Lung (tissue), 17 donors: ENCODE measurements at places on chromosomes 2 and 18.
A peak's percentile ranks its signal among the peaks of the same experiment; 100 is the strongest.

DNA sequence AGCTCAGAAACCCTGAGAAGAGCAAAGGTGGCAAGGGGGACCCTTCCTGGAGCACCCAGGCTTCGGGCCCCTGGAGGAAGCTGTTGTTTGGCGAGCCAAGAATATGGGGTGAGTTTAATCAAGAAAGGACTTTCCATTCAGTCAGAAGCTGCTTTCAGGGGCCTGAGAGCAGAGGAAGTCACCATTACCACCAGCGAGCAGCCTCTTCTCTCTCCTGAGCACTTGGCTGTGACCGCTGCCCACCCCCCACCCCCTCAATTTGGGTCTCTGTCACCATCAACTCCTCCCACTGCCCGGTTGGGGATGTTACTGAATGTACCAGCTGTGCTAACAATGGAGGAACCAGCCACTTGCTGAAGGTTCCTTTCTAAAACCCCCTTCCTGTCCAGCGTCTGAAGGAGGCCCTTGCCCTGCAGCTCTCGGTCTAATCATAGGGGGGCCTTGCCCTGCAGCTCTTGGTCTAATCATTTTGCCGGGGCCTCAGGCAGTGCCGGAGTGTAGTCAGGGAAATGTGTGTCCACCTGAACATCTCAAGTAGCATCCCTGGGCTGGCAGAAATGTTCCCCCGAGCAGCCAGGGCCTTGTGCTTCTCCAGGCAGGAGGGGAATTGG lies 943 bp downstream of the INPP5D start:
- no peak for DNase-seq

DNA sequence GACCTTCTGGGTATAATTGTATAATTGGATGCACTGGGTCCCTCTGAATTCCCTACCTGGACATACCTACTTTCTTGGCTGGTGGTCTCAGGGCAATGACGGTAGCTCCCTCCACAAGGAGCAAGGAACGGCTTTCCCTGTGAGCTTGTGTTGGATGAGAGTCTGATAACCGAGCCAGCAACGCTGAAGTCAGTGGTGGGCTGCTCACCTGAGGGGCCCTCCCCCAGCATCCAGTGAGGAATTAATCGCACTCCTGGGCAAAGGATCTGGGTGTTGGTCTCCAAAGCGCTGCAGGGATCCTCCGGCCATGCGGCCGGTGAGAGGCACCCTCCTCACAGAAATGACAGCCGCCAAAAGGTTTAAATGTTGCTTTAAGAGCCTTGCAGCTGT lies 47.1 kb downstream of the LONRF2 start:
- no peak for DNase-seq

DNA sequence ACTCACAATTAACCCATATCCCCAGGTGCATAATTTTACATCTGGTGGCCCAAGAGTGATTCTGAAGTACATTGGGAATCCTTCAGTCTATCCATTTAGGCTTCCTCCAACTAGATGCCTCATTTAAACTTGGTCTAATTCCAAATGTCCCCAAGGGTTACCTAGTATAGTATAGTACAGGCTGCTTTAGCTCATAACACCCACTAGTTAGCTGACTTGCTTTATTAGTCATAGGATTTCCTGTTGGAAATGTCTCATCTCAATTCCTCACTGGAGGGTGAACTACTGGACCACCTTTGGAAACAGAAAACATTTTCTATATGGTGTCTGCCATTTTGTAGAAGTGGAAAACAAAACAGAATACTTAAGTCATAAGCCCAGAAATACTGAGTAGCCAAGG lies 202.5 kb upstream of the SESTD1 start:
- no peak for DNase-seq

DNA sequence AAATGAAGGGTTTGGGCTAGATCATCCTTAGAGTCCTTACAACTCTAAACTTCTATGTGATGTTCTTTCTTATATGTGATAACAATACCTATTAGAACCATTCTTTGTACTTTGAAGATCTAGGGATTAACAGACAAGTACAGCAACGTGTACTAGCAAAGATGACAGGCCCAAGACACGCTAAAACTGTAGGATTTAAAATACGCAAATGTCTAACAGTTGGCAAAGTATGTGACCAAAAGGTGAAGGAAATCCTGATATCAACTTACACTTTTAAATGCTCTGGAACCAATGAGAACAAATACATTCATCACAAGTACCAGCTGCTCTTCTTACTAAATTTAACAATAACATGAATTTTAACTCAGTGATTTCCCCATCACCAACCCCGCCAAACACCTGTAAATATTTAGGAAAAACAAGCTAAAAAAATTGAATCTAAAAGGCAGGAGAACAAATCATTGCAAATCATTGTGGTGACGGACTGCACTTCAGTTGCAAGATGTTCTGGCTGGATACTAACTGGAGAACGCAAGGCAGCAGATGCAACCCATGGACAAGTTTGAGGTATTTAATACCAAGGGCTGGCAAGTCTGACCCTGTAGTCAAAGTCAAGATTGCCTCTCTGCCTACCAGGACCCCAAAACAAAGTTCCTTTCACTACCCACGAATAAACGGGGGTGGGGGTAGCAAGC lies 1.4 kb downstream of the ANKRD44 start:
- peak; percentile 42 for DNase-seq

DNA sequence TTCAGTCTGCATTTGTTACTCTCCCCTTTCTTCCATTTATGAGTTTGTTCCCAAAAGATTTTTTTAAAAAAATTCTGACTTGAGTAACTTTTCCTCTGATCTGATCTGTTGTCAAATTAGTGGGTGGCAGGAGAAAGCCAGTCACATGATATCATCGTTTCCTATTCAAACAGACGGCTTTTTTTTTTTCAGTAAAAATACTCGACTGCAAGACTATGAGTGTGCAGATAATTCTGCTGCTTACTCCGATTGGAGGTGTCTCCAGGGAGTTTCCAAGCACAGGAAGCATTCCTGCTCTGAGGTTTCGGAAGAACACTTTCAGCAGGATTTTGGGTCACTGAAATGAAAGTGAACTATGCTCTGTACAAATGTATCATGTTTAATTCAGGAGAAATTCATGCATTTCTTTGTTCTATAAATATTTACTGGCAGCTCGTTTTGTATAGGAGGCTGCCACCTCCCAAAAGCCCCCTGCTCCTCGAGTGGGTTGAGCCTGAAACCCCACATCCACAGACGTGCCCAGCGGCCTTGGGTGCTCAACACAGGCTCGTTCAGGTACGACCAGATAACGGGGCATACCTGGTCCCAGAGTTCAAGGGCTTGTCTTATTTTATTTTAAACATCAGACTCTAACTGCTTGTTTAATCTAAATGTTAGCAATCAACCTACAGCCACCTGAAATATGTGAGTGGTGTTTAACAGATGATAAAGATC lies 126.9 kb upstream of the ZNF516 start:
- peak; percentile 64 for DNase-seq

DNA sequence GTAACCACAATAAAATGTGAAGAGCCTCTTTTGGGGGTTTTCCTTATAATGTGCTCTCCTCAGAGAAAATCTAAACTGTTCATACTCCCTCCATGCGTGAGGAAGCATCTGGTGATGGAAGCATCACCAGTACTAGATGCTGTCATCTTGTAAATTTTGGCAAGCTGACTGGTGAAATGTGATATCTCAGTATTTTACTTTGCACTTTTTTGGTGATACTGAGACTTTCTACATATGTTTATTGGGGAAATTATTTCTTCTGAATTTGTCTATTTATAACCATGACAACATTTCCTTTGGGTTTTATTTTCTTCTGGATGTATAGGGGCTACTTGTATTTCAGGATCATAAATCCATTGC lies 95.9 kb upstream of the DLGAP1 start:
- DNase-seq = no peak

DNA sequence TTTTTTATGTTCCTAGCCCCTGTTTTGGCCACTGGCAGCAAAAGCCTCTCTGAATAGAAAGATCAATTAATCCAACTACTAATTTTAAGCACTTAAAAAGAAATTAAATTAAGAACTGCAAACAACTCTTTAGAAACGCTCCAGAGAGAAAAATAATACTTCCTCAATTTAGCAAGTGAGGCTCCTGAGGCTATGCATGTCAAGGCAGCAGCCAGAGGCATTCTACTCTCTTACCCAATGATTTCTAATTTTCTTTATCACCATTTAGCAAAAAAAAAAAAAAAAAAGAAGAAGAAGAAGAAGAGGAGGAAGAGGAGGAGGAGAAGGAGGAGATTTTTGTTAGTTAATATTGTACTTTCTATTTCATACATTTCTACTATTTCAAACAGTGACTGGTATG lies 68.5 kb downstream of the TMEM237 start:
- no peak for DNase-seq

GRCh38 chr18:52334896-52335295 lies 5.1 kb upstream of the DCC start:
- DNase-seq = no peak

GRCh38 chr2:112880696-112881095 lies 30.3 kb upstream of the IL37 start:
- DNase-seq = no peak

GRCh38 chr2:241659150-241659739 lies 21.8 kb downstream of the ATG4B start:
- DNase-seq = peak; percentile 86

GRCh38 chr2:36650031-36650829 lies 46.3 kb upstream of the VIT start:
- DNase-seq = no peak

- no peak for DNase-seq
Measured at GRCh38 chr2:105473011-105473410, 74.2 kb upstream of the FHL2 start.

DNA sequence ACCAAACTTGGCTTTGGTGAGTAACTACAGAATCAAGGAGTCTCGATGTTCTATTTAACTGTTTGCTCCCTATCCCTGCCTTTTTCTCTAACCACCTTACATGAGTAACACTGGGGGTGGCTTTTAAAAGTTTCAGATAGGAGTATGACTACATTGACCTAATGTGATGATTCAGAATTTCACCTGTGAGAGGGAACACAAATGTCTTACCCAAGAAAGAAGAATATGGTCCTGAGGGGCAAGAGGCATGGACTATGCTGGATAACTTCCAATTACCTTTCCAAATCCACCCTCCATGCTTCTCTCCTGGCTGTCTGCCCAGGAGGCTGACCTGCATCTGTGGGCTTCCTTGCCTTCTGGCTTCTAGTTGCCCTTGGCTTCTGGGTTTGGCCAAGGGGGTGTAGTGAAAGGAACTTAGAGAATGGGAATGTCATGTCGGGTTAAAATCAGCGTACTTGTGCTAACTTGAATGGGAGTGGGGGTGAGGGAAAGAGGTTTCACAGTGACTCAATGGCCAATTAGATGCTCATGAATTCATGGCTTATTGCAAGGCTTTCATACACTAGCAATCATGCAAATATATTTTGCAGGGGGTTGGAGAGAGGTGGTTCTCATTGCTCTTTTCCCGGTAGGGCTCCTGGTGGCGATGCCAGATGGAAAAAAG lies 5.3 kb upstream of the IL36G start:
- no peak for DNase-seq

DNA sequence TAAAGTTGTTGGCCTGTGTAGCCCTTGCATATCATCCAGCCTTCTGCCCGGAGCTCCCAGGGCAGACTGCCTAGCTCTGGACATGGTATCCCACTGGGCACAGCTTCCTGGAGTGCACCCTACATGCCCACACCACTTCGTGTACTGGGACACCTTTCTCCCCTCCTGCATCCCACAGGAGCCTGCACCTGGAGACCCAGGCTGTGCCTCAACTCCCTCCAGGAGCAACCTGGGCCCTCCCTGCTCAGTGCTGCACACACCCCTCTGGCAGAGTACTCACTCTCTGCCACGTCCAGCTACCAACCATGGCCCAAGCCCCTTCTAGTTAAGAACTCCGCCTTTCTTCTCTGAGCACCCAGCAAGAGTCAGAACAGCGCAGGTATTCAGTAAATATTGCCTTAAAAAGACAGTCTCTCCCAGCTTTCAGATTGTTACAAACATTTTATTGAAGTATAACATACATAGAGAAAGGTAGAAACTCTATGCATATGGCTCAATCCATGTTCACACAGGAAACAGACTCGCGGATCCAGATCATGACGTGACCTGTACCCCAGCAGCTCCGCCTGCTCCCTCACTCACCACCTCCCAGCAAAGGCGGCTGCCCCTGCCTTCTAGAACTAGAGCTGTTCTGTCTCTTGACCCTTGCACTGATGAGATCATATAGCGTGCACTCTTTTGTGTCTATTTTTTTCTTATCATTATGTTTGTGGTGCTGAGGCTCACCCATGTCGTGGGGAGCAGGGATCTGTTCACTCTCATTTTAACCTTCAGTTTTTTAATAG lies 98.4 kb upstream of the MYCN start:
- no peak for DNase-seq

DNA sequence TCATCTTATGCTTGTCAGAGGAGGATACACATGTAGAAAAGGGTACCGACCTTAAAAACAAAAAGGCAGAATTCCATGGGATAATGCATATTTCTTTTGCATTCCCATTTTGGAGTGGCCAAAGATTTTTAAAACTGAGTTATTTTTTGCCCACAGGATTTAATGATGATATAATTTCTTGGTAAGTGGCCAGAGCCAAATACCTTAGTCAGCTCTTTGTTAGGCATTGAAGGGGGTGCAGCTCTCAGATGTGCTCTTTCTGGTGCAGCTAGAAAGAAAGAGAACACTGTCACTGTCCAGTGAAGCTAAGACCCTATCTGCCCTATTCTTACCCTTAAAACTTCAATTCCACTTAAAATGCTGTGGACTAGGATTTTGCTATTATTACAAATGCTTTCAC lies 10.8 kb downstream of the COQ10B start:
- DNase-seq = no peak

DNA sequence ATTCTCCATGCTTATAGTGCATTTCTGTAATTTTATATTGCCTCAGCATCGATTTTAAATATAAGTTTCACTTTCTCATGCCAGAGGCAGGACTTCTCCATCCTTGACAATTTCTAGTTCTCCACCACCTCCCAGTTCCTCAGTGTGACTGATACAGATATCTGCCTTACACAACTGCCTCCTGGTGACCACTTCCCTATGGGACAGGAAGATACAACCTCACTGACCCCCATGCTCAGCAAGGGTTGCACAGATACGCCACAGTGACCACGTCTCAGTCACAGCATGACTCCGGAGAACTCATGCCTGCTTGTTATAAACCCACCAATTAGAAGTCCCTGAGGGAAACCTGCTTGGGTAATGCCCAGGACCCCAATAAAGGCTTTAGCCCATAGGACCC lies 284.0 kb upstream of the MC4R start:
- DNase-seq = no peak

DNA sequence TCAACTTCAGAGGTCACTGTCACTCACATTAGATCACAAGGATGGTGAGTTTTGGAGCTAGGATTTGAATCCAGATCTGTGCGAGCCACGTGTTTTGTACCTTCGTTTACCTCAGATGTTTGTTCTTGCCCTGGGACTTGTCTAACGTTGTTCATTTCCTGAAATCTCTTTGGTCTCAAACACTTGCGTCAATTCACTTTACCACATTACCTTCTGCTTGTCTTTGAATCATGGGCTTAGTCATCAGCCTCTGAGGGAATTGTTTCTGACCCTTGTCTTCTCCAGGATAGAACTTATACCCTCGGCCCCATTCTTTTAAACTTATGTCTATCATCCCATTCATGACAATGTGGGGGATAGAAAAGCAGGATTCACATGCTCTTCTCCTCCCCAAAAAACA lies 282.7 kb downstream of the DCDC2C start:
- no peak for DNase-seq

GRCh38 chr2:160156100-160156499 lies 44.0 kb downstream of the ITGB6 start:
- peak; percentile 58 for DNase-seq
